ENCODE measurements at places on chromosomes 3 and 15.

GRCh38 chr3:156397534-156397933, 157.4 kb downstream of the SSR3 start:
- no peak for DNase-seq

DNA sequence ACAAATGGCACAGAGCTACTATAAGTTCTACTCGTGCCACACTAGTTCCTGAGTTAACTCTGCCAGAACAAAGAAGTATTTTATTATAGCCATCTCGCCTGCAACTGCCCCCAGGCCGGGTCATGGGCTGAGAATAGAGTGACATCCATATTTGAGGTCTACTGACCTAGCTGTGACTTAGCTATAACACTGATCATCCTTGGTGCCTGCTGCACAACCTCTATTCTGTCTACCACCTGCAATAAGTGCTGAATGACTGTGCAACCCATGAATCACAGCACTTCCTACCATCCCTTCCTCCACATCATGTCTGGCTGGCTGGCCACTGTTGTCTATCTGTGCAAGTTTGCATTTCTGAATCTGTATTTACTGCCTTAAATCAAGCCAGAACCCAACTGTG, 506.5 kb upstream of the TBL1XR1 start:
- no peak for DNase-seq

DNA sequence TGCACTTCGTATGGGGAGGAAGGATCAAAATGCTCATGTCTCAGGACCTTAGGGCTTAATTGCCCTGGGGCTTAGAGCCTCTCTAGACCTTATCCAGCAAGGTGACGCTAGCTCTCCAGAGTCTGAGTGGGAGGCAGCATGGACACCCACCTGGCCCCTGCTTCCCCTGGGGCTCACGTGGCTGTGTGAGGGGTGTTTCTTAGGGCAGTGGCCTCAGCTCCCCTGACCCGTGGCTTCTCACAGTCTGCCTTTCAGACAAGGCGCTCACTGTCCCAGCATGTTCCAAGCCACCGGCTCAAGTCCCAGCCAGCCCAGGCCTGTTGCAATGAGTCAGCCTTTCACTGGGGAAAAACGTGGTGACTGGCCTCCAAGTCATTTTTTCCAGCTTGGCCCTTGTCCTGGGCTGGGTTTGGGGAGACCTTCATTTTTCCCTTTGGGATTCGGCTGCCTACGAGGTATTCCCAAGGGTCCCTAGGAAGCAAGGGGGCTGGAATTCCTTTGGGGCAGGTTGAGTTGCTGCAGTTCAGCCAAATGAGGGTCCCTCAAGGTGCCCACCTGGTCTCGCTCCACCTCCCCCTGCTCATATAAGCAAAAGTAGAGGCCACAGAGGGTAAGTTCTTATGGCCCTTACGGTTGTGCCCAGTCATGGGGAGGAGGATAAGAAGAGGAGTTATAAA, 15.7 kb downstream of the BHLHE40 start:
- DNase-seq = no peak

DNA sequence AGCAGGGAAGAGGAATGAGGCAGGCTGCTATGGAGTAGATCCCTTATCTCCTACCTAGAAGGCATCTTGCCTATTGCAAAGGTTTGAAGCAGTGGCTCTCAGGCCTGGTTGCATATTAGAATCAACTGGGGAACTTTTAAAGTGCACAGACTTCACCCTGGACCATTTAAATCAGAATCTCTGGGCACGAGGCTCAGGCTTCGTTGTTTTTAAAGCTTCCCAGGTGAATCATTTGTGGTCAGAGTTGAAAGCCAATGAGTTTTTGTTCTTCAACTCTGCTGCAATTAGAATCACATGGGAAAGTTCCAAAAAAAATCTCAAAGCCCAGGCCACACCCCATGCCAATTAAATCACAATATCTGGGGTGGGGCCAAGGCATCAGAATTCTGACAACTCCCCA, 773.1 kb downstream of the AGBL1 start:
- no peak for DNase-seq

- no peak for DNase-seq
These were observed 28.4 kb downstream of the GRIP2 start for GRCh38 chr3:14511623-14512280.

DNA sequence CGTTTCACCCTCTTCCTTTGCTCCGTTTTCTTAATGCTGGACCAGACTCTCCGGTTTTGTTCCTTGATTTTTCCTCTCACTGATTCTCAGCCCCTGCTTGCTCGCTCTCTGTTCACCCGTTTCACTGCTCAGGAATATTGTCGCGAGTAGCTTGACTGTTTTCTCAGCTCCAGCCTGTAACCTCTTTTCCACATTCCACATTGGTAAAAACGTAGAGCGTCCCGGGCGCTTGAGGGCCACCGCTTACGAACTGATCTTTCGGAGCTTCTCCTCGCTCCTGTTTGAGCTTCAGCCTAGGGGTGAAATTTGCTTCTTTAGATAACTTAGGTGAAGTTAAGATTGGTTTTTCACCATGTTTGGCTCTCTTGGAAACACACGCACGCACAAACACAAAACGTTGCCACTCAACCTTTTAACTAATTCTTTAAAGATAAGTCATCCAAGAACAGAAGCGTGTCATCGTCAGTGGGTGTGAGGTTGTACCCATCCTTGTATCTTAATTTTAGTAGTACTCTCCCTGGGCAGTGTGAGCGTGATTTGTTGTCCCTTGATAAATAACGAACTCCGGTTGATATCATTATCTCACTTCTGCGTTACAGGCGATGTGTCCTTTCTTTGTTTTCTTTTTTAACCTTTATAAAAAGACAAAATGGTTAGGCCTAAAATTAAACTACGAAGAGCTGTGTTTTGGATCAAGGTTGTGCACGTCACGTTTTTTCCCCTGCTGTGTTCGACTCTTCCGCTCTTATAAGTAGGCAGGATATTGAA, 1.0 kb downstream of the PAK2 start:
- no peak for DNase-seq

- no peak for DNase-seq
These were observed at the start of gene TM6SF1 for GRCh38 chr15:83106994-83107840. Gene TM6SF1, plus strand, starts transcription at chr15:83107645. Its CDS starts 36 bp downstream, at chr15:83107681.

GRCh38 chr3:64049136-64049535, 25.8 kb upstream of the PSMD6 start:
- no peak for DNase-seq

Measured in activated T-helper 1 cell treated with anti-CD3 and anti-CD28 coated beads, Interleukin-2, amount 50 U/mL, for 16 hours (primary cell).